ENCODE measurements at places on chromosomes 11 and 22.

DNA sequence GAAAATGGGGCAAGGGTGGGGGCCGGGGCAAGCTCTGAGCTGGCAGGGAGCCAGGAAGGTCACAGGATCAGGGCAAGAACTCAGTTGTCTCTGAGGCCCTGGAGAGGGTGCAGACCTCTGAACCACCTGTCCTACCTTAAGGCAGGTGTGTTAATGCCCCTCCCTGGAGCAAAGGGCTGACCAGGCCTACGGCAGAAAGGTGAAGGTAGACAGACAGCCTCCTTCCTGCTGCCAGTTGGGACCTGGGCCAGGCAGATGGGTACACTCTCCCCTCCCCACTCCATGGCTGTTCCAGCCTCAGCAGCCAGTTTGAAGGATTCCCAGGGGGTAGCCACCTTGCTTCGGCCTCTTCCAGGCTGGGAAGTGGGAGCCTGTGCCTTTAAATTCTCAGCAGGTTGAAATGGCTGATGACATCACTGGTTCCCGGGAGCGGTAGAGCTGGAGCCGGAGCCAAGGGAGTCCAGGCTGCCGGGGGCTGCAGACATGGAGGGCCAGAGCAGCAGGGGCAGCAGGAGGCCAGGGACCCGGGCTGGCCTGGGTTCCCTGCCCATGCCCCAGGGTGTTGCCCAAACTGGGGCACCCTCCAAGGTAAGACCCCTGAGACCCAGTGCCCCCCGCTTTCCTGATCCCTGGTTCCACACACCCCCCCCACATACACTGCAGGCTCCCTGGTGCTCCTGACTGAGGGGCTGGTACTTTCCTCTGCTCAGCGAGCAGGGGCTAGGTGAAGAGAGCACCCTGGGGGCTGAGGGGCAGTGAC is at the start of gene INPP5J:
TSS of gene INPP5J (plus strand) at position 435 of the 760 bp plus-strand sequence. CDS start at position 484, 49 bp downstream.
- peak; percentile 68 for DNase-seq

- no peak for DNase-seq
These were observed 284.4 kb upstream of the MTNR1B start for GRCh38 chr11:92685049-92685448.

DNA sequence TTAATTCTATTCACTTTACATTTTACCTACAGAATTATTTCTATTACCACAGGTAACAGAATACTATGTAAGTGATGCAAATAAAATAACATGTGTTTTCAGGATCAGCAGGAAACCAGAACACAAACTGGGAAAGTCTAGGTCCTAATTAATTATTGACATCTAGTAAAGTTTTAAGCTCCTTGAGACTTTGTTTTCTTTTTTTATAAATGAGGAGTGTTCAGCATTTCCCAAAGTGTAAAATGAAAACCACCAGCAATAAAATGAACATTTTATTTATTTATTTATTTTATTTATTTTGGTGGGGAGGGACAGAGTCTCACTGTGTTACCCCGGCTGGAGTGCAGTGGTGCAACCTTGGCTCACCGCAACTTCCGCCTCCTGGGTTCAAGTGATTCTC is 123.6 kb downstream of the ARHGAP42 start:
- no peak for DNase-seq

DNA sequence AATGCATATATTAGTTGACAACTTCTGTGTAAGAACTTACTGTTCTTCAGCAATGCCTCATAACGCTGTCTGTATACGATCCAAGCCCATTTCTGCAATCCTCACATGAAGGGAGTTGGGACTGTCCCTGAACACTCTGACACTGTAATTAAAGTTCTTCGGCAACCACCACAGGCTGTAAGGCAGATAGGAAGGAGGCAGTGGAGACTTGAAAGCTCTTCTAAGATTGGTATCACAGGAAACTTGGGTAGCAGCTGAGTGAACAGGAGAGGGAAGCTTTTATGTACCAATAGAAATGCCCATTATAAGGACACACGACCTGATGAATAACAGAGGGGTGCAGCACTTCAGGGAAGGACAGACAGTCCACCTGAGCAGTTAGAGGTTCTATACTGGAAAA is 12.0 kb upstream of the GAB2 start:
- no peak for DNase-seq

- no peak for DNase-seq
These were observed 69.7 kb downstream of the MYO7A start for GRCh38 chr11:77197626-77198320.

GRCh38 chr22:40628354-40629042 is 8.0 kb downstream of the MRTFA start:
- no peak for DNase-seq

GRCh38 chr11:18615628-18616392 is 16.2 kb downstream of the MISFA start:
- no peak for DNase-seq

DNA sequence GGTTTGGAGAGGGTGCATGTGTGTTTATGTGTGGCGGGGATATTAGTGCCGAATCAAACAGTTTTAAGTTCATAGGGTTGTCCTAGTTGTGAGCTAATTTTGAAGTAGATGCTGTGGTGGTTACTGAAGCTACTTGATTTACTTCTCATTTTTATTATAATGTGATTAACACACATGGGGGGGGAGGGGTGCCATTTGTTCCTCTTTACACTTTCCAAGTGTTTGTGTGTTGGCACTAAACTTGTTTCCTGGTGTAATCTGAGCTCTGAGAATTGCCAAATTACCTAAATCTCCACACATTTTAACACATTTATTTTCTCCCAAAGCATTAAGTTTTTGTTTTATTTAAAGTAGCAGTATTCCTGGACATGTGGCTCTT is 60.1 kb downstream of the ZNRF3 start:
- no peak for DNase-seq

- DNase-seq: no peak
These were observed 41.1 kb downstream of the GRAMD4 start for GRCh38 chr22:46661221-46661851.

GRCh38 chr22:23094260-23094659 is 23.9 kb downstream of the GNAZ start:
- no peak for DNase-seq

GRCh38 chr22:19122143-19122751 is at the start of gene DGCR2:
Gene DGCR2, minus strand, starts transcription at chr22:19122412. Its CDS starts 206 bp downstream, at chr22:19122206.
- peak; percentile 98 for DNase-seq

DNA sequence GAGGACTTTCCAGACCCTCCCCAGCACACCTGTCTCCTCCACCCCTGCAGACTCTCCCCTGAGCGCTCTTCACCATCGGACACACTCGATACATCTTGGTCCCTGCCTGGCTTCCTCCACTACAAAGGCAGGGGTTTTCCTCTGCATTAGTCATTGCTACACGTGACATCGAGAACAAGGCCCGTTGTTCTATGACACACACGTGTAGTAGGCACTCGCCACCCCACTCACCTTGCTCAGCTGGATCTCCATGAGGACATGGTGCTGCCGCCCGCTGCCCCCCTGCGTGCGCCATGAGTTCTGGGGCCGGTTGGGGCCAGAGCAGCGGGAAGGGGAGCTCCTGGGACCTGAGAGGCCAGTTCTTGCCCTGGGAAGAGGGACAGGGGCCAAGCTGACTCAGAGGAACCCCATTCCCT is 16.7 kb downstream of the ATG2A start:
- DNase-seq: no peak

GRCh38 chr11:81869351-81870065 is 864.2 kb downstream of the FAM181B start:
- no peak for DNase-seq

DNA sequence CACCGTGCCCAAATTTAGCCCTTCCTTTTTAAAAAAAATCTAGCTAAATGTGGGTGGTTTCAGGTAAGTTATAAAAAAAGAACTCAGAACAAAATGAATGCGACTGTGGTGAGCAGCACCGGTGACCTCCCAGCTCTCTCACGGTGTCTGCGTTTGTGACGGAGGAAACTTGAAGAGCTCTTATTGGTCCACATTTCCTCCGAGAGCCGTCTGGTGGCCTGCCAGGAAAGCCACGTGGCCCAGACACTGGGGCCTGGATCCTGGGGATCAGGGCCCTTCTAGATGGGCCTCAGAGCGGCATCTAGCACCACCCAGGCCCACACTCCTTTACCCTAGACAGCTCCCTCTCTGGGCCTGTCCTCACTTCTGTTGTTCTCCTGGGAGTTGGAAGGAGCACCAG is 39.5 kb downstream of the B3GAT1 start:
- DNase-seq: no peak

DNA sequence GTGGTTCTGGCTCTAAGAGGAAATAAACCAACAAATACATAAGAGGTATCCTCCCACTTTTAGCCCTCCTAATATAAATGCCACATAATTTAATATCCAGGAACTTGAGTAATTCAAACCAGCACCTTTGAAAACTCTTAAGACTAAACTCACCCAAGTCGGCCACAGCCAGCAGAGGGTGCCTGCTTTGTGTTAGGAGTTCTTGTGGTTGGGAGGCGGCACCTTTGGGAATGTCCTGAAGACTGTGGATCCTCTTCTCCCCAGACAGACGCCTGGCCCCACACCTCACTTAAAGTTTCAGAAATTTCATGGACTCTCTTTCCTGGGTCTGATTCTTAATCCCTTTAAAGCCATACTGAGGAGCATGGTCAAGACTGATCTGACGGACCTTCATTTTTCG is 169.0 kb downstream of the TBC1D22A start:
- no peak for DNase-seq

DNA sequence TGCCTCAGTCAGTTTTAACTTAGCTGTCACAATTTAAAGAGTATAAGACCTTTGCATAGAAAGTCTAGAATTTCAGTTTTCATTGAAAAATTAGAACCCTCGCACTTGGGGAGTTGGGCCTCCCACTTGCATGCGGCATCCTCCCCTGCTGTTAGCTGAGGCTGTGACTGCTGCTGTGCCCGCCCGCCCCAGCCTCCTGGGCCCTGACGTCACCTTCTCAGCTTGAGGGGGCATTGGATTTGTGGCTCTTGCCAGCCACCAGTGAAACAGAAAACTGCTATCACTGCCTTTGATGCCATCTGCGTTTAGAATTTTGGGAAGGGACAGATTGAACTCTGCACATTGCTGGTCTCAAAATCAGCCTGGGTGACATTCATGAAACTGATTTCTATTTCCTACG is 108.7 kb downstream of the CTTN start:
- no peak for DNase-seq

GRCh38 chr11:106246495-106246894 is 169.0 kb downstream of the AASDHPPT start:
- no peak for DNase-seq

Measured in HAP-1 (cell line).